ENCODE measurements at places on chromosomes 1 and 21.

- DNase-seq = no peak
Observed at GRCh38 chr1:53945183-53945432, 391 bp downstream of the IFT25 start.

- DNase-seq = no peak
Observed at GRCh38 chr1:235240960-235241359, 79.9 kb upstream of the RBM34 start.

- peak; percentile 73 for DNase-seq
Observed at GRCh38 chr1:43822040-43822690, 111.4 kb upstream of the ARTN start.

GRCh38 chr1:163799190-163799805 lies 477.5 kb downstream of the NUF2 start:
- no peak for DNase-seq

- DNase-seq = no peak
Observed at GRCh38 chr1:163165119-163165518, 37.6 kb downstream of the RGS5 start.

DNA sequence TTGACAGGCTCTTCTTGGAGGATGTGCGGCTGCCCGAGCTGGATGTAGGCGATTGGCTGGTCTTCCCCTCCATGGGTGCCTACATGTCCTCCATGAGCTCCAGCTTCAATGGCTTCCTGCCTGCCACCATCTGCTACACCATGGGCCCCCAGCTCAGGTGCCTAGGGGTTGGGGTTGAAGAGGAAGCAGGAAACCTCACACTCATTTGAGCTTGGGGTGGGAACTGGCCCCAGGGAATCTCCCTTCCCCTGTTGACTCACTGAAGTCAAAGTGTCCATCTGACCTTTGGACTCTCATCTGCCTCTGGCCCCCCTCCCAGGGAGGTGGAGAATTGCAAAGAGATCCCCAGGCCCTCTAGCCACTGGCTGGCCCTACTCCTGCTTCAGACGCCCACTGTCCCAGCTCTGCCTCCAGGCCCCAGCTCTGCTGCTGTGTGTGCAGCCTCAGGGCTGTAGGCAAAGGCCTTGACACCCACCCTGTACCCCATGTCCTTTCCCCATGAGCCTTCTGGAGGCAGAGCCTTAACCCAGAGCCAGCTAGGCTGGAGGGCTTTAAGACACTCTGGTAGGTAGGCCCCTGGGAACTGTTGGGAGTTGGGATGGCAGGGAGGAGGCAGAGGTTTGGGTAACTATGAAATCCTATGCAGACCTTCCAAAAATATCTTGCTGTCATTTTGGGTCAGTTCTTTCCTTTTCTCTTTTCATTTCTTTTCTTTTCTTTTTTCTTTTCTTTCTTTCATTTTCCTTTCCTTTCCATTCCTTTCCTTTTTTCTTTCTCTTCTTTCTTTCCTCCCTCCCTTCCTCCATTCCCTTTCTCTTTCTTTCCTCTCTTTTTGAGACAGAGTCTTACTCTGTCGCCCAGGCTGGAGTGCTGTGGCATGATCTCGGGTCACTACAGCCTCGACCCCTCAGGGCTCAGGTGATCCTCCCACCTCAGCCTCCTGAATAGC lies 66.9 kb upstream of the TINAGL1 start:
- no peak for DNase-seq

DNA sequence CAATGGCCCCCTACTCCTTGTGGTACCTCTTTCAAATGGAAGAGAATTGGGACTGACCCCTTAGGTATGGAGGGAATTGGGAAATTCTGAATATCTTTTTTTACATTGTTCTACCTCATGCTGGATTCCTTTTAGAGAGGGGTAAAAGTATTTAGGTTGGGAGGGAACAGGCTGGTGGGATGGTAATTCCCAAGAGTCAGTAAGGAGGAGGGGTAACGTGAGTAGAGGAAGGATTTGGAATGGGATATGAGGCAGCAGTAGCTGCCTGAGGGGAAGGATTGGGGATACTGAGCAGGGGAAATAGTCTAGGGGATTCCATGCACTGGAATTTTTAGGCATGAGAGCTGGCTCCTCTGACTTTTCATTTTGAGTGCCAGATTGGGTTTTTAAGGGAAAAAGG lies 3.8 kb upstream of the AADACL3 start:
- no peak for DNase-seq

DNA sequence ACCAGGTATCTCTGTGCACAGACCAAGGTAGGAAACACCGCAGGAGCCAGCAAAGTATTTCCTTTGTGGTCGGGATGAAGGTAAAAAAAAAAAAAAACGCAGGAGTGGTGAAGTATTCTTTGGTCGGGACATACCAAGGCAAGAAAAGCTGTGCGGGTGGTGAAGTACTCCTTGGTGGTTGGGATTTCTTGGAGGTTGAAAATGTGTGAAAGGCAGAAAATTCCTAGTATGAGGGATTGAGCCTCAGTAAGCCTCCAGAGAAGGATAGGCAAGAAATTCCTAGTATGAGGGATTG lies 802.6 kb downstream of the PLA2G4A start:
- DNase-seq = no peak

GRCh38 chr1:119781434-119782210 lies 12.9 kb upstream of the HMGCS2 start:
- DNase-seq = no peak

DNA sequence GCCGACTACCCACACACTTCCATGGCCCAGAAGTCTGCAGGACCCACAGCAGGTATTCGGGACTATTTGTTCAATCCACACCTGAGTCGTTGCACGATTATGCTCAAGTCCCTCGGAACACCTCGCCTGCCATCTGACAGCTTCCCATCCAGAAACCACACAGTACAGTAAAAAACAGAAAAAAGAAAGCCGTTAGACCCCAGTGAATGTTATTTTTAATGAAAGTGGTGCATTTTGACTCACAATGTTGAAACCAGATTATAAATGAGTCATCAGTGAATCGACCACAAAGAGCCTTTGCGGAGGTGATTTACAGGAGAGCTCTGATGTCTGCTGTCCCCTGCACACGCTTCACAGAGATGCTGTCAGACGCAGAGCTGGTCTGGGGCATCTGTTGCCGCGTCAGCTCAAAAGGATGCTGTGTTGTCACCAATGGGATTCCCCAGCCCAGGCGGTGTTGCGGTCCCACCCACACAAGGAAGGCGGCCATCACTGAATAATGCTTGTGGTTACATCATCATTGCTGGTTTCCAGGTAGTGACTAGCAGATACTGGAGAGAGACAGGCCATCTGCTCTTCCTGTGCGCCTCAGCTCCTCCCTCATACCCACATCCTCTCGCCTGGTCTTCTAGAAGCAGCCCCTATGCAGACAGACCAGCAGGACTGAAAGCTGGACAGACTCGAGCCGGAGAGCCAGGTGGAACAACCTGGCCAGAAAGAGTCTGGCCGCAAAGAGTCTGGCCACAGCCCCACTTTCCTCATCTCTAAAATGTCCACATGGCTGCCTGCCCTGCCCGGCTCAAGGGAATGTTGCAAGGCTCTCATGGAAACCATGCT lies 116.8 kb downstream of the TOMM20 start:
- DNase-seq = peak; percentile 96

- no peak for DNase-seq
Observed at GRCh38 chr1:47565676-47566075, 127.8 kb downstream of the FOXD2 start.

GRCh38 chr1:109644670-109645069 lies 11.2 kb upstream of the GSTM4 start:
- DNase-seq = no peak

DNA sequence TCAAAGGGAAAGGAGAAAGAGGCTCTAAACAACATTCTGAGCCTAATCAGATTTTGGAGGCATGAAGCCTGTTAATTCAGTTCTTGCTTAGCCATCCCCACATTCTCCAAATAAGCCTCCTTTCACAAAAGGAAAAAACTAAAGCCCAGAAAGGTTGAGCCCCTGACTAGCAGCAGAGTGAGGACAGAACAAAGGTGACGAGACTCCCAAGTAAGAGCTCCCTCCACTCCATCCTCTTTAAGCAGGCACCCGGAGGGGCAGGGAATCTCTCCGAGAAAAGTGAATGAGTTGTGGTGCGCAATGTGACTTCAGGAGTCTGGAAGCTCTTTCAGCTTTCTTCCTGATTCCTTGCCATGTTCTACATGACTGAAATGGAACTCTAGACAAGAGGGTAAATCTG lies 43.4 kb upstream of the MYBPHL start:
- no peak for DNase-seq

- DNase-seq = peak; percentile 71
Observed at GRCh38 chr1:25616095-25616986, at the start of gene MAN1C1. MAN1C1 (plus strand) TSS chr1:25616791; CDS start chr1:25617798, 1,007 bp downstream.

GRCh38 chr1:200172311-200172710 lies 144.8 kb downstream of the NR5A2 start:
- no peak for DNase-seq

- DNase-seq = no peak
Observed at GRCh38 chr1:215476541-215476940, 90.6 kb upstream of the KCTD3 start.

DNA sequence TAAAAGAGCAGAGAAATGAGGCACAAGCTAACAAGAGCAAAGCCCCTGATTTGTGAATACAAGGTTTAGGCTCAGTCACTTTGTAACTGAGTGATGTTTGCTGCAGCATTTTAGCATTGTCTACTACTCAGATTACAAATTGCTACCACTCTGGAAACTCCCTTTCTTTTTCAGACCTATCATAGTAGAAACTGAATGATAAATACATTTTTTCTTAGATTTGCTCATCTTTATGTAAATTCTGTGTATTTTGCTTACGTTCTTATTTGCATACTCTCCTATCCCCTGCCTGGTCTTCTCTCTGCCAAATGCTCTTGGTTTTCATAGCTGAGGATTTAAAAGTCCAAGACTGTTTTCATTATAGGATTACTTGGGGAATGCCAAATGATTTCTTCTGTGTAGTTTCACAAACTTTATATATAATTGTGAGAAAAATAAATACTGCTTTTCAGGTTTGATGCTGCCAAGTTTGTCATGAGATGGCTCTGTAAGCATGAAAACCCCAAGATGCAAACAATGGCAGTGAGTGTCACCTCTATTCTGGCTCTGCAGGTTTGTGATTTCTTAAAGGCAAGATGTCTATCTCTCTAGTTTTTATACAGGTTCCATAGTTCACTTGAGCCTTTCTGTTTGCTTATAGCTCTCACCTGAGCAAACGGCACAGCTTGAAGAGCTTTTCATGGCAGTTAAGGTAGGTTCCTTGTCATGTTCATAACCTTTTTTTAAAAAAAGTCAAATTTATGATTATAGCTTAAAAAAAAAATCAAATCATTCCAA lies 24.7 kb downstream of the ZYG11A start:
- DNase-seq = no peak

DNA sequence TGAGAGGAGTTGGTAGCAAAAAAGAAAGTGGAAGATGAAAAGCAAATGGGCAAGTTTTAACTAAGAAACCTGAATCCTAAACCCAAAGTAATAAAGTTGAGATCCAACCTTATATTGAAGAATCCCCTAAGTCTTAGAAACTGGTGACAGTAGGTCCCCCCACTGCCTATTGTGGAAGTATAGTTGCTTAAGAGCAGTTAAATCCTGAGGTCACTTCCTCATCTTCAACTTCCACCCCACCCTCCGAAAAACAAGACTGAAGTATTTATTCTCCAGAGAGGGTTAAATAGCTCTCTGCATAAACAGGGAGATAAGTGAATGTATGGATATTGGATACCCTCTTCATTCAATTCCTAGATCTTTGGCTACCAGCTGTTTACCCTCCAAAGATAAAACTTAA lies 3.3 kb upstream of the DSTYK start:
- DNase-seq = no peak

DNA sequence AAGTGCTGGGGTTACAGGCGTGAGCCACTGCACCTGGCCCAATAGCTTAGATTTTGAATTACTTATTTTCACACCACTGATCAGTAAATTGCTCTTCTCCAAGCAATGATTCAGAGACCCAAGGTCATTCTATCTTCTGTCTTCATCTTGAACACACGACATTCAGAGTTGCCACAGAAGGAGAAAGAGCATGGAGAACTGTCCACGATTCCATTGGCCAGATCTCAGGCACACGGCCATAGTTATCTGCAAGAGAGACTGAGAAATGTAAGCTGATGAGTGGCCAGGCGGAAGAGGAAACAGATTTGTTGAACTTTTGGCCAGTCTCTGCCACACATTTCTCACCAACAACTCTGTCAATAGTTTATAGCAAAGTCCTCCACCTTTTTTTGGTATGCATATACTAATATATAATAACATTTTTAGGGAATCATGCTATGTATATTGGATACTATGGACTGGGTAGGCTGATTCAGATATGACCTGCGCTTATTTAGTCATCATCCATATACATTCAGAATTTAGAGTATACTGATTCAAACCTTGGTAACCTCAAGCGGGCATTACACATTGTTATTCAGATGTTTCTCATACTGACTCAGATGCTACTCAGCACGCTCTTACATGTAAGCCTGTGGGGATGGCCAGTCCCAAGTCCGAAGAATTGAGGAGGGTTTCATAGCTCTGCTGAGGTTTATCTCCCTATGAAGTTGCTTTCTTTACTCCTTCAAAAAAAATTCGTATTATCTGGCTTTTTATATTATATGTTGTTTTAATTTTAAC lies 25.5 kb upstream of the CAP1 start:
- peak; percentile 76 for DNase-seq

DNA sequence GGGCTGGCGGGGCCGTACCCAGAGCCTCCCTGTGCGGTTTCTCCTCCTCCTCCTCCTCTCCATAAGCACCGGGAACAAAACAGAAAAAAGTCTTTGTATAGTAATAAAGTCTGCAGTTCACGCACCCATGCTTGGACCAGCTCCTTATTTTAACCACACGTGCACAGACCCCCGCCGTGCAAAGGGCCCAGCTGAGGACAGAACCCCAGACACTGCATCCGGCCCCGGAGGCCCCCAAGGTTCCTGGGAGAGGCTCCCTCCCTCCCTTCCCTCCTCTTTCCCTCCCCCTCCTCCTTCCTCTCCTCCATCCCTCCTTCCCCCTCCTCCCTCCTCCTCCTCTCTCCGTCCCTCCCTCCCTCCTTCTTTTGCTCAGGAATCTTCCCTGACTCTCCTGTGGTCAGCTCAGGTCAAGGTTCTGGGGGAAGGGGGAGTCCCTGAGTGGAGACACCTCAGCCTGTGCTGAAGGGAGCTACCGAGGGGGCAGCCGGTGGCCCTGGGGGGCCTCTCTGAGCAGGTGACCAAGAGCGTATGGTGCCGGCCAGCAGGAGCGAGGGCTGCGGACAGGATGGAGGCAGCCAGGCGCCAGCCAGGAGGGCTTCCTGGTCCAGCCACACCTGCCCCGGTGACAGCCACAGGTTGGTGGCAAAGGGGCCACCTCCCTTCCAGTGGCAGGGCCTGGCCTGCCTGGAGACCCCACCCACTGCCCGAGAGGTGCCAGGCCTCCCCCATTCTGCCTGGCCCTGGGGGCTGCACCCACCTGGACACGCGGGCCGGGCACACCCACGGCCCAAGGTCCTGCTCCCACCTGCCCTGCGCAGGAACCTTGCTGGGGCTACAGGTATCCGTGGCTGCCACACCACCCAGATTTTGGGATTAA lies 3.2 kb upstream of the TTLL10 start:
- DNase-seq = no peak

All from stromal cell of bone marrow (primary cell).